Caudate nucleus (tissue), 63 donors: ENCODE measurements at places on chromosomes 4 and X.

DNA sequence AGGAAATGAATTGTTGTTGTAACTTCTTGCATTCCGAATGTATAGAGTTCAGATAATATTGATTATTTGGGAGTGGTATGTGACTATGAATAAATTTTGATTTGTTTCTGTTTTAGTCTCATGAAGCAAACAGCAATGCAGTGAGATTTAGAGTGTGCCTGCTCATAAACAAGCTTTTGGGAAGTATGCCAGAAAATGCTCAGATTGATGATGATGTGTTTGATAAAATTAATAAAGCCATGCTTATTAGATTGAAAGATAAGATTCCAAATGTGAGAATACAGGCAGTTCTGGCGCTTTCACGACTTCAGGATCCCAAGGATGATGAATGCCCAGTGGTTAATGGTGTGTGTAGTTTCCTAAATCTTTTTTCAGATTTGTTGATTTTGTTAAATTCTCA, 2.0 kb downstream of the NCAPG start:
- no peak for DNase-seq

DNA sequence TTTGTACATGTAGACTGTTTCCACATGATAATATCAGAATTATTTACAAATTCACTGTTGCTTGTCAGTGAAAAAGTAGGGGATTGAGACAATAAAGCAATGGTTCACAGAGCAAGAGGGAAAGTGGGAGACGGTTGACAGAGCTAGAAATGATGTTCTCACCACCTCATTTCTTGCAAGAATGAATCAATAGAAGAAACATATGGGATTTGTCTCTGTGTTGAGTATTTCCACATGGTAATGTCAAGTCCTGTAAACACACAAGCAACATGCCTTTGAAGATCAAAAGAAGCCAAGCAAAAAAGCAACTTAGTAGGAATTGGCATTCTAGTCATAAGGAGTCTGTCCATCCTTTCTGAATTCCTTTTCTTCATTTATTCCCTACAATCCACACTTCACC, 1806.6 kb upstream of the AGA start:
- DNase-seq = no peak

- DNase-seq = no peak
Observed at GRCh38 chrX:154321594-154321993, 26.0 kb downstream of the TKTL1 start.

- DNase-seq = no peak
Observed at GRCh38 chrX:56764153-56764974, 35.3 kb downstream of the NBDY start.

- DNase-seq = no peak
Observed at GRCh38 chr4:36043901-36044300, 200.4 kb downstream of the ARAP2 start.

DNA sequence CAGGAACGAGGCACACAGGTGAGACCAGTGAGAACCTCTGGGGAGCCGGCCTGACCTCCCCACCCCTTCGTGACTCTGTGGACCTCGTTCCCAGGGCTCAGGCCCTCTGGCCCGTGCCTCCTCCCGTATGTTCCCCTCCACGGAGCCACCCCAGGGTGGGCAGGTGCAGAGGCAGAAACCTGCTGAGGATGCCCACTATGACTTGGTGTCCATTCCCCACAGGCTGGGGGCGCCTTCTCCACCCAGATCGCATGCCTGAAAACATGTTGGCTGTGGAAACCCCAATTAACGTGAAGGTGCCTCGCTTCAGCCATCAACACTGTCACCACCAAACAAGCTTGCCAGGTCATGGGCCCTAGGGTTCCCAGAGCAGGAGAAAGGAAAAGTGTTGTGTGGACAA, 27.0 kb downstream of the BLOC1S4 start:
- DNase-seq = no peak

DNA sequence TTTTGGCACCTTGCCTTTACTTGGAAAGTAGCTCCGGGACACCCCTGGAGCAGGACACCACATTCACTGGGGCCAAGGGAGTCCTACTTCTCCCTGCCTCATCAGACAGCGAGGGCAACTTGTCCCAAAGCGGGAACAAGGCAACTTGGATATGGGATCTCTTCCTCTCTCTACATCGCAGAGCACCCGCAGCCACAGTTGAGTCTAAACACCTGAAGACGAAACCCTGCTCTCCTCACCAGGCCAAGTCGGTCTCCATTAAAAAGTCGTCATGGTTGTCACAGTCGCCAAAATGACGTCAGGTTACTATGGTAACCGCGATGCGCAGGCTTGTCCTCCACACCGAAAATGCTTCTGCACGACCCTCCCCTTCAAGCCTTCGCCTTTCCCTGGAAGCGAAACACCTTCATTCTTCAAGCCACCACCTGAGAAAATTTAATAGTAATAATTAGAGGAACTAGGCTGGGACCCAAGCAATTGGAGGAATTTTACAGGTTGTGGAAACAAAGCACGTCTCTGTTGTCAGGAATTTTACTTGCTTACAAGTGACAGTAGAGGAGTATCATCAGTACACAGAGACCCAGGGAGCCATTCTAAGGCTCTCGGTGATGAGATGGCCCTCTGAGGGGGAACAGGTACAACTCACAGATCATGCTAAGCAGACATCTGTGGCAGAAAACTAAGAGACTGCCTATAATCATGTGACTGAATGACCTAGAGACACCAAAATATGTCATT, 30.5 kb upstream of the TCEAL4 start:
- DNase-seq = peak; percentile 60

DNA sequence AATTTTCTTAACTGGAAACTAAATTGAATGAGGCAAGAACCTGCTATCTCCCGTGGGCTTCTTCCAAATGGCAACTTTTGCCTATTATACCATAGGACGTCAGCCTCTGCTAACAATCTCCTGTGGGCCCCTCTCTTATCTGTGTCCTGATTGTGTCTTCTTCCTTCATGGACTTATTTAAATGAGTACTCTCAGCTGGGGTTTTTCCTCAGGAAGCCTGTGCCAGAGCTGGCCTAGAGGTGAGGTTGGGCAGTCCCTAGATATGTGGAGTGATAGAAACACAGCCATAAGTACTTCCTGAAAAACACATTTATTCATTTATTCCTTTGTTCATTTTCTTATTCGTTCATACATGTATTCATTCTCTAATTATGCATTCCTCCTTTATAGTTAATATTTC, 712.5 kb upstream of the SLIT2 start:
- no peak for DNase-seq

DNA sequence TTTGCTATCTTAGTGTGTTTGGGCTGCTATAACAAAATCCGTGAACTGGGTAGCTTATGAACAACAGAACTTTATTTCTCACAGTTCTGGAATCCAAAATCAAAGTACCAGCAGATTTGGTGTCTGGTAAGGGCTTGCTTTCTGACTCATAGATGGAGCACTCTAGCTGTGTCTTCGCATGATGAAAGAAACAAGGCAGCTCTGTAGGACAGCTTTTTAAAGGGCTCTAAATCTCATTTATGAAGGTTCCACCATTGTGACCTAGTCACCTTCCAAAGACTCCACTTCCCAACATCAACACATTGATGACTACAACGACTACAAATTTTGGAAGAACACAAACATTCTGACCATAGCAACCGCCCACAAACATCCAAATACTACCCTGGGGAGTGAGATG, 158.6 kb upstream of the LCORL start:
- DNase-seq = no peak

GRCh38 chr4:154622598-154622997, 10.1 kb upstream of the FGG start:
- no peak for DNase-seq

- no peak for DNase-seq
Observed at GRCh38 chr4:126264839-126265238, 950.1 kb downstream of the FAT4 start.

- DNase-seq = no peak
Observed at GRCh38 chrX:118971552-118971951, 2.9 kb upstream of the LONRF3 start.

DNA sequence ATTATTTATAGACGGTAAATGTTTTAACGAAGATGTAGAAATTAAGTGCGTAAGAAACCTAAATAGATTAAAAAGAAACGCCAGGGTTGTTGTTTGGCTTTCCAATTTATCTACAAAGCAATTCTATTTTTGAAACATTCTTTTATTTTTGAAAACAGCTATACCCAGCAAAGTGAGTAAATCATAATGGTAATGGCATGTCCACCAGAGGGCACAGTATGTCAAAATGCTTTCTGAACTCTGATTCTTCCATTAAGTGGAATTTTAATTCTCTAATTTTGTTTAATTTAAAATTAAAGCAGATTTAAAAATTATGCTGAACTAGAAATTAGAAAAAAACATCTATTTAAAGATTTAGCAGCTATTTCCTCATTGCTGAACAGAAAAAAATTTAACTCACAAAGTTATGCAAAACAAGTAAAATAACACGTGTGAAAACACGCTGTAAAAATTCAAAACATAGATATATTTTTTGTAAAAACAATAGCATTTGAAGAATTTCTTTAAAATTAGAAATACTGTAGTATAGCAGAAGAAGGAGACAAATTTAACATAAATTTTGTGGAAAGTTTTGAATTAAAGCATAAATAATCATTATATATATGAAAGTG, 26.5 kb downstream of the RASSF6 start:
- no peak for DNase-seq

DNA sequence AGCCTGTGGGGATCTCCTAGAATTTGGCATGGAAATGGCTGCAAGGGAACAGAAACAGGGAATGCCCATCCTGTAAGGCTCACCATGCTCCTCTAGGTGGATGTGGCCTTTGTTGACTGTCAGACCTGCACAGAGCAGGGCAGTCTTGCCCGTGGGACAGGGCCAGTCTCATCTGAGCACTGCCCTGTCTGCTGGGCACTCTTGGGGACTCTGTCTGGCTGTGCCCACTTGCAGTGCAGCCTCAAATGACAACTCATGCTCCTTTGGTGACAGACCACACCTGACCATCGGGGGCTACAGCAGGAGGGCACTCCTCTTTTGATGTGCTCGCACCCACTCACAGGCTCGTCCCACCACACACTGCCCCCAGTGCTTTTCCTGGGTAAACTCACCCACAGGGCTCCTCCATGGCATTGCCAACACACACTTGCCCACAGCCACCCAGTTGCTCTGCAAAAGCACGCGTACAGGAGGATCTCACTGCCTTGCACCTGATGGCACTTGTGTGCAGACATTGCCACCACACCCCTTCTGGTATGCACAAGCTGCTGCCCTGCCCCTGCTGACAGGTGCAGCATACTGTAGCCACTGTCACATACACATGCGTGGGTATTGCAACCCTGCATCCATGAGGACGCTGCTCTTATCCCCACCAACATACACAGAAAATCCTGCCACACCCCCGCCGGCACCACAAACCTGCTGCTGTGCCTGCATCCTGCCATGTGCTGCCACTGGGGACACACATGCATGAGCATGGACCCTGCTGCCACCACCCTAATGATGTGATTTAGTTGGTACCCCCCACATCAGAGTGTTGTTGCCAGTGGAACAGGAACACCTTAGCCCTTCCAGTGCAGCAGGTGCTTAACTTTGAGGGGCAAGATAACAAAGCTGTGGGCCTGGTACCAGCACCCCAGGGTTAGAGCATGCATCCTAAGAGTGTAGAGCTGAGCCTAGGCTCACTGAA, 100.1 kb upstream of the ARHGEF9 start:
- DNase-seq = no peak

GRCh38 chrX:40040686-40041461, 56.9 kb downstream of the BCOR start:
- no peak for DNase-seq

GRCh38 chr4:93359586-93359985, 469.0 kb upstream of the ATOH1 start:
- no peak for DNase-seq

DNA sequence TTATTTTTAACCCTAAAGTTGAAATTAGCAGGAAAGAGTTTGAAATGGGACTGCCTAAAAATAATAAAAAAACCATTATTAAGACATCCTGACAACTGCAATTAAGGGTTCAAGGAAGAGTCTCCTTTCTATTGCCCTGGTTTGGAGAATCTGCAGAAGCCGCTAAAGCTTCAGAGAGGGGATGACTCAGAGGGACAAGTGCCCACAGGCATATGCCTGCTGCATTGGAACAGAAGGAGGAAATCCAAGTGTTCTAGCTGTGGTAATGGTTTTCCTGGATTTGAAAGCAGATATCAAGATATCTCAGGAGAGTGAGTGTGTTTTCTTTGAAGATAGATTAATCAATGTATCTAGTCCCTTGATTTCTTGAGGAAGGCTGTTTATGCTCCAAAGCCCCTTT, 235.1 kb upstream of the TAPT1 start:
- no peak for DNase-seq

DNA sequence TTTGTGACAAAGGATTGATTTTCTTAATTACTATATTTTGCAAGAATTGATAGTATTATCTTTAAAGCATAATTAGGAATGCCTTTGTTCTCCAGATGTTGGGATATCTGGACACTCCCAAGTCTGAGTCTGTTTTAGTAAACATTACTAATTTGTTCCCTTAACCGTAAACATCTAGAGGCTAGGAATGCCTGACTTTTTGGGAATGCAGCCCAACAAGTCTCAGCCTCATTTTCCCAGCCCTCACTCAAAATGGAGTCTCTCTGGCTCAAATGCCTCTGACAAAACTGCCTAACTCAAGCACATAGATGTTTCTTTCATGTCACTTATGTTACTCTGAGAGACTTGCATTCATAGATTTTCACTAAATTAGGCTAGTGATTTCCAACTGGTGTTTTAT, 297.0 kb upstream of the CLNK start:
- no peak for DNase-seq

DNA sequence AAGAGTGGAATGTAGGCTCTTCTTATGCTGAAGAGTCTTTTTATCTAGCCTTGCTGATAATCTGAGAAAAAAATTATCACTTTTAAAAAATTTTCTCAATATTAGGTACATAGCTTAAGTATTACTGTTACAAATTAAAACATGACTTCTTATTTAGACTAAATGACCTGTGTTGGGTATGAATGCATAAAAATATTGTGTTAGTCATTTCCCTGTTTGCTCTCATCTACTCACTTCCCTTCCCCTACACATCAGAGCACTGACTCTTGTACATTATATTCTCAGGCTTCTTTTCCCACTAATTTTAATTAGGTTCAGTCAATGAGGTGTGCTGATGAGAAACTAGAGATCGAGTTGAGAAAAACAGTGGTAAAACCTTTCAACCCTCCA, 881.0 kb downstream of the PCDH18 start:
- DNase-seq = no peak

DNA sequence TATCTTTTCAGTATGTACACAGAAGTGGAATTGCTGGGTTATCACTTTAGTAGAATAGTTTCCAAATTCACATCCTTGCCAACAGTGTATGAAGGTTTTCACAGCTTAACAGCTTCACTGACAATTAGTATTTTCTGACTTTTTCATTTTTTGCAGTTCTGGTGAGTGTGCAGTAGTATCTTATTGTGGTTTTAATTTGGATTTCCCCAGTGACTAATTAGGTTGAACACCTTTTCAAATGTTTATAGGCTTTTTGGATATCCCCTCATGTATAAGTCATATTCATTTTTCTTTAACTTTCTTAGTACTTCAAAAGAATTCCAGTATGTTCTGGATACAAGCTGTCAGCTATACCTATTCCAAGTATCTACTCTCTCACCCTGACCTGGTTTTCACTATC, 37.1 kb downstream of the BRCC3 start:
- no peak for DNase-seq

- DNase-seq = no peak
Observed at GRCh38 chr4:150923945-150924344, 91.1 kb downstream of the LRBA start.
